ENCODE measurements at places on chromosomes 1 and 21. TPM values are rescaled to one million over a fixed set of nuclear protein-coding genes. Genes with fewer than 3 reads are reported as not detected.

DNA sequence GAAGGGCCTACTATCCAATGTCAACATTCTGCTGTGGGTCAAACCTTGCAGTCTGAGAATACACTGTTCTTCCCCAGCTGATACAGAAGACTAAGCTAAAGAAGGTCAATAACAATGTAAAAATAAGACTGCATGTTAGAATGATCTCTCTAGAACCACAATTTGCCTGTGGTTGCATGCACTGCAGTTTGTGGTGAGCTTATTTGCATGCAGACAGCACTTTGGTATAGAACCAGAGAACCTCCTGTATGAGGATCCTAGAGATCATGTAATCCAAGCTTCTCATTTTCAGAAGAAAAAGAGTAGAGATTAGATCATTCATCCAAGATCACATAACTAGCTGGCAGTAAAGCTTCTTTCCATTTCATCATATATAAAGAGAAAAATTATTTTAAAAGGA, 15.8 kb downstream of the SYNJ1 start:
- DNase-seq = no peak
- H3K4me1 ChIP-seq = peaks cover 11% of the 10 kb centered on the region
- no peak overlapping the region for H3K4me3 ChIP-seq
- no peaks in the 10 kb centered on the region for H3K27me3 ChIP-seq
- no peaks in the 10 kb centered on the region for H3K36me3 ChIP-seq

- H3K4me3 ChIP-seq = no peak overlapping the region
- H3K4me1 ChIP-seq = no peaks in the 10 kb centered on the region
- no peak for DNase-seq
- no peaks in the 10 kb centered on the region for H3K36me3 ChIP-seq
- no peak overlapping the region for H3K27ac ChIP-seq
Observed at GRCh38 chr21:38531591-38531990, 33.3 kb upstream of the ERG start.

- H3K4me3 ChIP-seq = peak overlapping the region; percentile 45
Observed at GRCh38 chr1:36160949-36161485, 5.1 kb downstream of the MAP7D1 start.

GRCh38 chr1:150579945-150580642, 684 bp upstream of the MCL1 start:
- H3K4me3 ChIP-seq = peak overlapping the region; percentile 67
- H3K4me1 ChIP-seq = peaks cover 14% of the 10 kb centered on the region
- H3K27ac ChIP-seq = peak overlapping the region; percentile 100
- H3K36me3 ChIP-seq = no peaks in the 10 kb centered on the region
- H3K27me3 ChIP-seq = no peaks in the 10 kb centered on the region

DNA sequence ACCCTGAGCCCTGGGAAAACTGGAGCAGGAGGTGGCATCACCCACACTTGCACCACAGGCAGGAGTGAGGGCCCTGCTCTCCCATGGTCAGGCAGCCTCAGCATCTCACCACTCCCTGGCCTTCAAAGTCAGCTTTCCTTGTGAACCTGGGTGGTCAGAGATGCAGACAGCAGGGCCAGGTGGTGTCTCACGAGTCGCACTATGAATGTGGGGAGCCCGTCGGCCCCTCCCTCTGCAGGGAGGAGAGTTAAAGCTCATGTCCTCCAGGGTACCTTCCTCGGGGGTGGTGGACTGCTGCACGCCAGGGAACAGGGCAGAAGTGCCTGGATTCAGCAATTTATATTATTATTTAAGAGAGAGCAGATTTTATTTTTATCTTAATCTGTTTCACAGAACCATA, 24.1 kb downstream of the ABCG1 start:
- H3K27me3 ChIP-seq = no peaks in the 10 kb centered on the region
- H3K4me1 ChIP-seq = peaks cover 13% of the 10 kb centered on the region
- H3K4me3 ChIP-seq = no peak overlapping the region
- H3K27ac ChIP-seq = no peak overlapping the region
- no peak for DNase-seq

DNA sequence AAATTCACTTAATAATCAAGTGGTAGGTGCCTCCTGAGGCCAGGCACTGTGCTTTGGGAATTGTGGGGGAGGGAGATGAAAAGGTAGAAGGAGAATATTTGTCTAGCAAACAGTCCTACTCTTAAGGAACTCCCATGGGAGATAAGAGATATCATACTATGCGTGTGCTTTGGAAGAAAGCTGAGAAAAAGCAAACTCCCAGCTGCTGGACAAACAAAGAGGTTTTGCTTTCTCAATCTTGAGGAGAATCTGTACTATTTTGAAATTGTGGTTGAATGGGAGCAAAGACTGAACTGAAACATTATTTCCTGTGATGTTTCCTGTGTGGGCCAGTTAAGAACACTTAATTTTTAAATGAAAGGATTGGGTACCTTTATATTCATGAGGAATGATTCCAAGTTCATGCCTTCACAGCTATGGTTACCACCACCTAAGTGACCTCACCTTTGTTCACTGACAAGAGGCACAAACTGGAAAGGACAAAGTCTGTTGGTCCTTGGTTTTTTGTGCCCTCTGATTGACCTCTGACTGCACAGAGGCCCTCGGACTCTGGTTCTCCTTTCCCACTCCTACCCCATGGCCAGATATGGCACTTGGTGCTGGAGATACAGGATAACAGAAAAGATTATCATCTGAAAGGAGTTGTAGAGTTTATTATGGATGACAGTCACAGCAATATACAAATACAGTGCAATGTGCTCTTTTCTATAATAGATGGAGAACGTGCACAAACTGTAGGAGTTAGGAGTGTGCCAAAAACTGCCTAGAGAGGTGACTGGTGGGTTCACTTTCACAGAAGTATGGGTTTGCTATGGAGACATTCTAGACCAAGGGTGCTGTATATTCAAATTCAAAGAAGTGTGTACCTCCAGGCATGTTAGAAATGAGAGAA, 1.6 kb downstream of the CD53 start:
- H3K36me3 ChIP-seq = no peaks in the 10 kb centered on the region
- peak overlapping the region; percentile 29 for H3K4me3 ChIP-seq

- H3K36me3 ChIP-seq = no peaks in the 10 kb centered on the region
- no peaks in the 10 kb centered on the region for H3K27me3 ChIP-seq
- H3K27ac ChIP-seq = no peak overlapping the region
- H3K4me1 ChIP-seq = peaks cover 14% of the 10 kb centered on the region
- H3K4me3 ChIP-seq = no peak overlapping the region
Observed at GRCh38 chr1:110463725-110464124, 12.8 kb downstream of the PROK1 start.

GRCh38 chr1:171801487-171801891, 20.0 kb downstream of the METTL13 start:
- H3K4me1 ChIP-seq = peaks cover 3% of the 10 kb centered on the region
- H3K36me3 ChIP-seq = peaks cover 6% of the 10 kb centered on the region
- H3K27me3 ChIP-seq = no peaks in the 10 kb centered on the region
- H3K27ac ChIP-seq = no peak overlapping the region
- DNase-seq = no peak

- DNase-seq = no peak
- H3K27ac ChIP-seq = no peak overlapping the region
- H3K27me3 ChIP-seq = no peaks in the 10 kb centered on the region
- no peaks in the 10 kb centered on the region for H3K4me1 ChIP-seq
- no peak overlapping the region for H3K4me3 ChIP-seq
Observed at GRCh38 chr1:87144316-87144895, 184.3 kb upstream of the LMO4 start.

DNA sequence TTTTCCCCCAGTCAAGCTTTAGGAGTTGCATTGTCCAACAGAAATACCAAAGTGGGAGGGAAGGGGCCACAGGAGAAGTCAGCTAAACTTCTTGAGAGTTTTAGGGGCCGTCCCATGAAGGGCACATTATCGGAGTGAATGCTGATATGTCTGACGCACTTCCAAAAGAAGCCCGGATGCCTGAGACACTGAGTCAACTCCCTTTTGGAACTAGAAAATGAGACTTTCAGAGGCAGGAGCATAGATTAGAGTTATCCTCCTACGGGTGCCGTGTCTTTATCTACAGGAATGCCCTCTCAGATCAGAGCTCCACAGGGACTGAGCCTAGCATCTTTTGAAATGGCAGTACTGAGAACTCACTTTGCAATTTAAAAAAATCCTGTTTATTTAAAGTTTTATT, 13.1 kb downstream of the ACTN2 start:
- H3K27me3 ChIP-seq = no peaks in the 10 kb centered on the region
- no peaks in the 10 kb centered on the region for H3K36me3 ChIP-seq
- H3K27ac ChIP-seq = peak overlapping the region; percentile 96
- DNase-seq = no peak

DNA sequence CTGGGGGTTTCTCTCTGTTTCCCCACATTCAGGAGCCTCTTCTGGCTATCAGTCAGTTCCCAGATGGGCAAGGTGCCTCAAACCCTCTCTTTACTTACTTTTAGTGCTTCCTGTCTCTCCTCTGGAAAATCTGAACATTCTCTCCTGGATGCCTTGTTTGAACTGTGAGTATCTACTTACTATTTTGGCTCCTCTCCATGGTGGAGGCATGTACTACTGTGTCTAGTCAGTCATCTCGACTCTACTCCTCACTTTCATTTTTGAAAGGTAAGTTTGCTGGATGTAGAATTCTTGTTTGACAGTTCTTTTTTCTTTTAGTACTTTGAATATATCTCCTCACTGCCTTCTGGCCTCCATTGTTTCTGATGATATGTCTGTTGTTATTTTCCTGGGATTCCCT, 70.9 kb upstream of the FAM78B start:
- no peaks in the 10 kb centered on the region for H3K4me1 ChIP-seq
- DNase-seq = no peak
- no peak overlapping the region for H3K27ac ChIP-seq

GRCh38 chr1:118841521-118841920, 146.6 kb downstream of the TBX15 start:
- DNase-seq = no peak
- no peak overlapping the region for H3K27ac ChIP-seq
- H3K4me3 ChIP-seq = no peak overlapping the region
- H3K36me3 ChIP-seq = no peaks in the 10 kb centered on the region
- no peaks in the 10 kb centered on the region for H3K27me3 ChIP-seq
- no peaks in the 10 kb centered on the region for H3K4me1 ChIP-seq

GRCh38 chr1:32876341-32877210, 5.9 kb upstream of the FNDC5 start:
- H3K4me1 ChIP-seq = peaks cover 9% of the 10 kb centered on the region
- H3K36me3 ChIP-seq = no peaks in the 10 kb centered on the region
- no peak overlapping the region for H3K27ac ChIP-seq
- no peaks in the 10 kb centered on the region for H3K27me3 ChIP-seq
- no peak overlapping the region for H3K4me3 ChIP-seq

GRCh38 chr1:7468248-7468647, 302.8 kb upstream of the VAMP3 start:
- H3K27me3 ChIP-seq = no peaks in the 10 kb centered on the region
- H3K27ac ChIP-seq = no peak overlapping the region
- no peak overlapping the region for H3K4me3 ChIP-seq
- H3K4me1 ChIP-seq = no peaks in the 10 kb centered on the region
- no peaks in the 10 kb centered on the region for H3K36me3 ChIP-seq

DNA sequence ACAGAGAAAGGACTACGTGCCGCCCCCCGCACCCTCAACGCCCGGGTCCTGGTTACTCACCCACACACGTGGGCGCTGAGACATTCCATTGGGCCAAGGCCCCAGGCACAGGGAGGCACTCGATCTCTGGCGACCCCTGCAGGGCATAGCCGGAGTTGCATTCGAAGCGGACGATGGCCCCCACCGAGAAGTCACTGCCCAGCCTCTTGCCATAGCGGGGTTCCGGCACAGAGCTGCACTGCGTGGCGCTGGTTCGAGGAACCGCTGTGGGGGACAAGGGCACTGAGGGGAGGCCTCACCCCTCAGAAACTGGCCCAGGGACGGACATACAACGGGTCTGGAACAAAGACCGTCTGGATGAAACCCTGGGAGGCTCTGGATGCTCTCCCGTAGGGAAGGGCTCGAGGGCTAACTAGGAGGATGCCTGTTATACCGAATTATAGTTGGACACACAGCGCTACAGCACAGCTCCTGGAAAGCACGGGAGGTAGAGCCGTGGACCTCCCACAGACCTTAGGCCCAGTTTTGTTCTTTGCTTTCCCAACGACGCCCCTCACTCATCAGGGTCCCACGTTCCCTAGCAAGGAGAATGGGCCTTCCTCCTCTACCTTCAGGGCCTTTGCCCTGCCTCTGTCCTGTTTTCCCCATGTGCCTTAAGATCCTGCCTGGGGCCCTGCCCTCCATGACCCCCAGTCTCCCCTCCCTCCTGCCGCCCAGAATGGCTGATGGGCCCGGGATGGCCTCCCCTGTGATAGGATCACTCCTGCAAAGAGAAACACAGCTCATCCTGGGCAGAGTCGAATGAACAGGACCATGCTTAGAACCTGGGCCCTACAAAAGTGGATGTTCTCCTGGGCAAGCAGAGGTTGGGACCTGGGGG, 152.8 kb downstream of the ZSCAN20 start:
- H3K27ac ChIP-seq = no peak overlapping the region
- H3K27me3 ChIP-seq = no peaks in the 10 kb centered on the region
- H3K36me3 ChIP-seq = no peaks in the 10 kb centered on the region
- H3K4me1 ChIP-seq = peaks cover 4% of the 10 kb centered on the region

DNA sequence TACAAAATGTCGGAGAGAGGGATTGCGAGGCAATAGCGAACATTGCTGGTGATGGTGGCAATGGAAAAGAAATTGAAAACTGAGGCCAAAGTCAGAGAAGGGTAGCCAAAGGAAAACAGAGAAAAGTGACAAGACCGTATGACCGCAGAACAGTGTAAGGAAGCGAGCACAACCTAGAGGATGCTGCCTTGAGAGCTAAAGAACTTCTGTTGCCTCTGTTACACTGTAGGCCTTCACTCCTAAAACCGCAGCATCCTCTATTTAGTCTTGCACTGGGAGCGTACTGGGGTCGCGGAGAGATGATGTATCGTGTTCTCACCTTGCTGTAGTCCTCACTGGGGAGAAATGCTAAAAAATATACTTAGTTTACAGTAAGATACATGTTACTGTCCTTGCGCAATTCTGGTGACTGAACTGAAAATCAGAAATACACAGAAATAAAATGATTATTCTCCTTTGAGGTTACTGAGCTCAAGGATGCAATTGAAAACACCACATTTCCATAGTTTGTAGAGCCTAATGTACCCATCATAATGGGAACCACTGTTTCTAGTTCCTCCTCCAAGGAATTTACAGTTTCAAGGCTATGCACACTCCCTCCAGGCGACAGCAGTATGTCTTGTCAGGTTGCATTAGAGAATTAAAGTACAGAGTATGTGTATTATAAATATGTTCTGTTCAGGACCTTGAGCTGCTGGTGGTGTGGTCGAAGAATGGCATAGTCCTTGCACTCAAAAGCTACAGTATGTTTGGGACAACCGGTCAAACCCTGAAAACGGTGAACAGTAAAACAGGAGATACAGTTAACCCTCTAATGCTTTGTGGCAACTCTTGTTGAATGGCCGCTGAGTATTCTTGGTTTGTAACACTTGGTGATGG, 1.3 kb downstream of the NEK7 start:
- H3K27me3 ChIP-seq = no peaks in the 10 kb centered on the region
- peak overlapping the region; percentile 100 for H3K27ac ChIP-seq
- peaks cover 33% of the 10 kb centered on the region for H3K4me1 ChIP-seq
- no peaks in the 10 kb centered on the region for H3K36me3 ChIP-seq

Gene FYB2
- total RNA-seq = 1.0 TPM

Gene AQP10
- total RNA-seq = not detected

Gene PRAMEF5
- not detected for total RNA-seq

Gene MEGF6
- 5.7 TPM for total RNA-seq

Gene GJC2
- 0.26 TPM for total RNA-seq

Gene GJA8
- total RNA-seq = not detected

Gene RPTN
- total RNA-seq = not detected

Gene SYCP1
- not detected for total RNA-seq

Gene HAO2
- not detected for total RNA-seq

Gene DNAI4
- total RNA-seq = 0.41 TPM

Gene AMY1A
- not detected for total RNA-seq

Gene ADIPOR1
- 133 TPM for total RNA-seq

Gene PHLDA3
- 91.8 TPM for total RNA-seq

Gene FAM76A
- 20.0 TPM for total RNA-seq
